A549 (cell line): ENCODE measurements at places on chromosomes 6 and 20. TPM values are rescaled to one million over a fixed set of nuclear protein-coding genes. Genes with fewer than 3 reads are reported as not detected.

The HEY2 gene
- polyA plus RNA-seq: 0.04 TPM in 1 of 3 replicates, not detected in the others

The RSPO3 gene
- 119 to 128 TPM (median 120 TPM) in 3 replicates for polyA plus RNA-seq

The C20orf202 gene
- 0.09 TPM in 1 of 3 replicates, not detected in the others for polyA plus RNA-seq

The COX7A2 gene
- polyA plus RNA-seq: 464 to 507 TPM (median 488 TPM) in 3 replicates
